ENCODE measurements at places on chromosomes 2 and 18. TPM values are rescaled to one million over a fixed set of nuclear protein-coding genes. Genes with fewer than 3 reads are reported as not detected.

RPRM gene
- total RNA-seq = 28.1 TPM

SLC30A3 gene
- total RNA-seq = 8.0 TPM

CFC1 gene
- total RNA-seq = not detected

CYBRD1 gene
- 7.9 TPM for total RNA-seq

RESP18 gene
- not detected for total RNA-seq

UGP2 gene
- total RNA-seq = 543 TPM

CNTNAP5 gene
- total RNA-seq = 0.34 TPM

IL36B gene
- not detected for total RNA-seq

CCDC74A gene
- 12.6 TPM for total RNA-seq

SLC16A14 gene
- 2.6 TPM for total RNA-seq

IFIH1 gene
- 1.3 TPM for total RNA-seq

DES gene
- 3.5 TPM for total RNA-seq

RUFY4 gene
- 0.31 TPM for total RNA-seq

PARD3B gene
- total RNA-seq = 5.9 TPM

FAM124B gene
- 4.4 TPM for total RNA-seq

ST8SIA3 gene
- 2.3 TPM for total RNA-seq

VIT gene
- total RNA-seq = 0.46 TPM

FTCDNL1 gene
- total RNA-seq = 1.8 TPM

Measured in WTC11 (cell line).